NCI-H1694 (cell line): ENCODE measurements at places on chromosomes 12 and 14.

GRCh38 chr14:85911044-85911443 lies 381.1 kb downstream of the FLRT2 start:
- no peak for DNase-seq

DNA sequence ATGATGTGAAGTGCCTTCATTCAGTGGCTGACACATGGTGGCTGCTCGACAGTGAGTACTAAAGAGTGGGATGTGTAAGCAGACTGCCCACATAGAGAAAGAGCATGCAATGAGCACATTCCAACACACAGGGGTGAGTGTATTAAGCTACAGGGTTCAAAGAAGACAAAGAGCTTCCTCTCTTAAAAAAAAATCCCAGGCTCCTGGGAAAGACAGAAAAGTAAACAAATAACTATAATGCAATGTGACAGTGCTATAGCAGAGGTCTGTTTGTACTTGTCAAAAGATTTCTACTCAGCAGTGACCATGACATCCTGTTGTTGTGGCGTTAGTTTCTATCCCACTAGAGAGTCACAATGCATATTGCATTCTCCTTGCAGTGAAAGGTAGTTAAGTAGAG lies 12.4 kb upstream of the PCNX1 start:
- no peak for DNase-seq

GRCh38 chr12:126607867-126608266 lies 1542.6 kb downstream of the AACS start:
- no peak for DNase-seq

GRCh38 chr12:110091136-110091711 lies 32.9 kb upstream of the IFT81 start:
- DNase-seq = no peak

DNA sequence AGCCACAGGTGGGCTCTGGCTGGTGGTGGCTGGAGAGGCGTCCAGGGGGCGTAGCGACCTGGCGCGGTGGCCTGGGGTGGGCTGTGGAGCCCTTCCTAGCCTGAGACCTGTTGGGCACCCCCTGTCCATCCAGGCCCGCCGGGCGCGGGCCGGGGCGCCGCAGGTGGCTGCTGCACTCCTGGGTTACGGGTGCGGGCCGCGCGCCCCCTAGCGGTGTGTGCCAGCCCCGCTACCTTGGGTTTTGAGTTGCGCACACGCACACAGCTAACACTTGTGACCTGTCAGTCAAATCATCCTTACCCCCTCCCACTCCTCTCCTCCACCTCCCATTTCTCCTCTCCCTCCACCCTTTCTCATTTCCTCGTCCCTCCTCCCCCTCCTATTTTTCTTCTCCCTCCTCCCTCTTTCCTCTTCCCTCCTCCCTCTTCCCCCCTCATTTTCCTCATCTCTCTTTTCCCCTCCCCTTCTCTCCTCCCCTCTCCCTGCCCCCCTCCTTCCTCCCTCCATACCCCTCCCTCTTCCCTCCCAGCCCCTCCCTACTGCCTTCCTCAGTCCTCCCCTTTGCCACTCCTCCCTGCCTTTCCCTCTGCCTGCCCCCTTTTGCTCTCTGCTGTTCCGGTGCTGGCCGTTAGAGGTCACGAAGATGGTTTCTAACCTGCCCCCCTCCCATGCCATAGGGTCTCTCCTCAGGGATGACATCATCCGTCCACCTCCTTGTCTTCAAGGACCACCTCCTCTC lies 2.3 kb downstream of the MEG3 start:
- no peak for DNase-seq

DNA sequence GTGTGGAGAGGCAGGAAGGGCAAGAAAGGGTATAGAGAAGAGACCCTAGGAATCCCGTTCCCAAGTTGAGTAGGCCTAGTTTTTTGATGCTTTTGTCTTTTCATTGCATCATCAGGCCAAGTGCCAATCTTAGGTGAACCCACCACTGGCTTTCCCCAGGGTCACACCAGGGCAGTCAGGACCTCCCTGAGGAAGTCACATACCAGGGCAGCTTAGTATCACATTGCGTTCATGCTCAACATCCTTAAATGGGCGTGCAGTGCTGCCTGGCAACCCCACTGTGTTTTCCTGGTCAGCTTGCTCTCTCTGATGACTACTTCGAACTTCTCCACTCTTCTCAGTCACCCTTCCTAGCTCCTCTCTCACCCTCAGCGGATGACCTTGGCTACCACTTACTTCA lies 9.0 kb downstream of the ASIC1 start:
- DNase-seq = no peak

DNA sequence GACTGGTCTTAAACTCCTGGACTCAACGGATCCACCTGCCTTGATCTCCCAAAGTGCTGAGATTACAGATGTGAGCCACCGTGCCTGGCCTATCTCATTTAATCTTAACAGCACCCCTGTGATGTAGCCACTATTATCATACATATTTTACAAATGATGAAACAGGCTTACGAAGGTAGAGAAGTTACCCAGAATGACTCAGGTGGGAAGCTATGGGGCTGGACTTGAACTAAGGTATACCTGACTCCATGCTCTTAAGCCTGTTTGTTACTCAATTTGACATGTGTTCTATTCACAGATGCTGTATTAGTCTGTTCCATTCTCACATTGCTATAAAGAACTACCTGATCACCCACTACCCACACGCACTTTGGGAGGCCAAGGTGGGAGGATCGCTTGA lies 36.8 kb upstream of the TMPO start:
- DNase-seq = no peak

- no peak for DNase-seq
Measured at GRCh38 chr12:28876196-28876798, 272.8 kb upstream of the FAR2 start.

DNA sequence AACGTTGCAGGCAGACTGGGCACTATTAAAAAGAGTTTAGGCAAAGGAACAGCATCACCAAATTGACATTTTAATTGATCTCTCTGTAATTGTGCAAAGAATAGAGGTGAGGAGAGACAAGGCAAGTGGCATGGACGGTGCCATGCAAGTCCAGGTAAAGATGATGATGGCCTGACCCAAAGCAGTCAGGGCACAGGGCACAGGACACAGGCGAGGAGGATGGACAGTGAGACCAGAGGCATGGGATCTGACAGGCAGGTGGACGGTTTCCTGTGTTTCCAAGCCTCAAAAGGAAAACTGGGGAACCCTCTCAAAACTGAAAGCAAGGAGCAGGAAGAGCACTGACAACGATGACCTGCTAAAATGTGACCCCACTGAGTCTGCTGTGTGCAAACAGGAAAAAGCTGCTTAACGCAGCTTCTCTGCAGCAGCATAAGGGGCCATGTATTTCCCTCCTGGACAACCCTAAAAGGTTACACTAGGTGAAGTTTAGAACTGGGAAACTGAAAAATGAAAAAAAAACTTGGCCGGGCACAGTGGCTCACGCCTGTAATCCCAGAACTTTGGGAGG lies 50.9 kb downstream of the CLIP1 start:
- DNase-seq = no peak

DNA sequence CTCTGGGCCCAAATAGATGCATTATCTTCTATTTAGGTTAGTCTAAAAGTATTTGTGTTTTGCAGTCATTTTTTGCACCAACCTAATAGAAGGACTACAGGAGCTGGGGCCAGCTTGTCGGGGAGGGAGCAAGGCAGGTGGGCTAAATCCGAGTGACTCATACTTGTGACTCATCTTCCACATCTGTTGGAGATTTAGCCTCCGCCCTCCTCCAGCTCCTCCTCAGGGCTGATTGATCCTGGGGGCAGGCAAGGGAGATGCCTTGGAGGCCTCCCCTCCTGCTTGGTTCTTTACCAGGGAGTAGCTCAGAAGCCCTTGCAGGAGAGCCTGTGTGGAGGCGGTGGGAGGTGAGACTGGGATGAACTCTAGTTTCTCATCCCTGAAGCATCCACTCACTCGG lies 27.9 kb downstream of the RHOF start:
- DNase-seq = peak; percentile 50

DNA sequence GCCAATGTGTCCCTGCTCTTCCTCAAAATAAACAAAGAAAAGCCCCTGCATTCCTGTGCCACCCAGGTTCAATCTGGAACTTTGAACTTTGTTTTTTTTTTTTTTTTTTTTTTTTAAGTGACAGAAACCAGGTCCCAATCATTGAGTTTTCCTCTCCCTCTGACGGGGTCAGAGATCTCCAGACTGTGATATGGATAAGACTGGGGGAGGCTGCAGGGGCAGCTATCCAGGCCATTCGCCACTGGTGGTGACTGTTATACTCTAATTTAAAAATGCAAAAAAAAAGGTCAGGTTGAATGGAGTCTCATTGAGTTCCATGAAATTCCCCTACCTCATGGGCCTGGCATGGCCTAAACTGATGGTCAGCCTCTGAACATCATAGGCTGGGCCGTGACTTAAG lies 57.0 kb downstream of the TMX1 start:
- no peak for DNase-seq

DNA sequence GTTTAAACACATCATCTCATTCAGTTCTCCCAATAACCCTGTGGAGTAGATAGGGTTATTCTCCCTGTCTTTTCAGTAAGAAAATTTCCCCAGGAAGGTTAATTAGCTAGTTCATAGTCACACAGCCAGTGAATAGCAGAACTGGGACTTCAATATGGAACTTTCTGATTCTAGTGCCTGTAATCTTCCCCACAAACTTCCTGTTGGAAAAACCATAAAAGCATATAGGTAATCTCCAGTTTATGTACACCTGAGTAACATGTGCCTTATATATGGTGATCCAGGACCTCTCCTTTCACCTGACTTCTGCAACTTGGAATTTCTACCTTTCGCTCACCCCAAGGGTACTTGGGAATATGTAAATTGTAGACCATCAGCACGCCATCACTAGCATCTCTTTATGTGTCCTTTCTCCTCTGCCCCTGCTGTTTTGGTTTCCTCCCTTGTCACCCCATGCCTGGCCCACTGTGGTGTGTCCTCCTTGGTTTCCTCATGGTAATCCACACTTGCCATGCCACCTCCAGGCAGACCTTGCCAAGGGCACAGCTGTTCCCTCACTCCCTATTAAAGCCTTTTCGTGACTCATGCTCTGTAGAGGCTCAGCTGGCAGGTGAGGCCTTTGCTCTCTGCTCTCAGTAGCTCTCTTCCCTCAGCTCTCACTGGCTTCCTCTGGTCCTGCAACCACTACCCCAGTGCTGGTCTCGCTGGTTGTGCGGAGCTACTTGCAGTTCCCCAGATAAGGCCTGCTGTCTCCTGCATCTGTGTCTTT lies 16.7 kb downstream of the TBC1D30 start:
- no peak for DNase-seq

- DNase-seq = no peak
Measured at GRCh38 chr12:9888665-9889273, 7.5 kb downstream of the KLRF2 start.

DNA sequence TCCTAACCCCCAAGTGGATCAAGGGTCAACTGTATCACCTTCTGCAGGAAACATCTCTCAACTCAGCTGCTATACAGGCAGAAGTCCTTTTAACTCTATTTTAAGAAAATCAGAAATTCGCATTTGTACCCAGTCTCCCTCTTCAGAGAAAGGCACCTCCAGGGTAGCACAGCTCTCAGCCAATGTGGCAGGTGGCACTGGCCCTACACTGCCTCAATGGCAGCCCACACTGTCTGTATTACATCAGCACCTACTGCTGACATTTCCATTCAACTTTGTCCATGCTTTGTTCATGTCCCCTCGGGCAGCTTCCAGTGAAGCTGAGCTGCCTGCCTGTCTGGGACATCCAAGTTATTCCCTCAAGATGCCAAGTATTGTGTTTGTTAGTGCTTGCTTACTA lies 8.8 kb downstream of the SPTSSA start:
- DNase-seq = no peak

DNA sequence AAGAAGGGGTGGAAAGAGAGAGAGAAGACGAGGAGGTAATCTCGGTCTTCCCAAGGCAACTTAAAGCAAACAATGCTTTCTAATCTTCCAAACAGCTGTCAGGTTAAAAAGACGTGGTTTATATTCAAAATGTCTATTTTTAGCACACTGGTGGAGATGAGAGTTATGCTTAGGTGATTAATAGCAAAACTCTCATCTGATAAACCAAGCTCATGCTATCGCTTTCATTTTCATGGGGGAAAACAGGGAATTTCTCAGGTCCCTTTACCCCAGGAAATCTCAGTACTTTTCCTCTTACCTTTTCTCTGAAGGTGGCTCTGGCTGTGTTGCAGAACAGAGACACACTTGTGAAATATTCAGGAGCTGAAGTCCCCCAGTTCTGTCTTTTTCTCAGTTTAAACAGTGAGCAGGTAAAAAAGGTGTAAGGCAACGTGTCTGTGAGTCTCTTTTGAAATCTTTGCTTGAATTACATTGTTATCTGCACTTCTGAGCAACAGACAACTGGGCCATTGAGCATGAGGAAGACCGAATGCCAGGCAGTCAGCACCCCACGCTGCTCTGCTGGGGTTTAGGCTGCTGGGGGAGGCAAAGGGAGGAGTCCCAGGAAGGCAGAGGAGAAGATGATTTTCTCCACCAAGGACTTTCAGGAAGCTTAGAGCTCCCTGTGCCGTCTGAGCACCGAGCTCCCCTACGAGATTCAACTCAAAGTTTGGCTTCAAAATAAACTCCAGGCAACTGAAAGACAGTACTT lies 759.3 kb downstream of the BCL11B start:
- no peak for DNase-seq
